Fibroblast of lung (primary cell): ENCODE measurements at places on chromosomes 1 and 21. TPM values are rescaled to one million over a fixed set of nuclear protein-coding genes. Genes with fewer than 3 reads are reported as not detected.

The TUFT1 gene
- 6.9 and 18.2 TPM in 2 replicates for total RNA-seq

The OR6N1 gene
- total RNA-seq = not detected in 2 replicates

The ACKR1 gene
- not detected in 2 replicates for total RNA-seq

The ARHGAP30 gene
- not detected in 2 replicates for total RNA-seq

The KRTAP12-2 gene
- not detected in 2 replicates for total RNA-seq

The PRDM16 gene
- total RNA-seq = 1.3 and 1.8 TPM in 2 replicates

The AGMAT gene
- total RNA-seq = 1.0 and 1.2 TPM in 2 replicates

The AIRE gene
- not detected in 2 replicates for total RNA-seq

The SYCP1 gene
- not detected in 2 replicates for total RNA-seq

The USH2A gene
- total RNA-seq = under 0.01 TPM in 2 replicates

The CD53 gene
- total RNA-seq = under 0.01 TPM in 1 of 2 replicates, not detected in the other

The BCL2L15 gene
- total RNA-seq = under 0.01 TPM in 1 of 2 replicates, not detected in the other

The TTC13 gene
- total RNA-seq = 9.0 and 16.2 TPM in 2 replicates

The ZNF684 gene
- total RNA-seq = 4.1 and 4.4 TPM in 2 replicates

- no peak for DNase-seq
These were observed 19.9 kb downstream of the IRF2BP2 start for GRCh38 chr1:234589854-234590620.

DNA sequence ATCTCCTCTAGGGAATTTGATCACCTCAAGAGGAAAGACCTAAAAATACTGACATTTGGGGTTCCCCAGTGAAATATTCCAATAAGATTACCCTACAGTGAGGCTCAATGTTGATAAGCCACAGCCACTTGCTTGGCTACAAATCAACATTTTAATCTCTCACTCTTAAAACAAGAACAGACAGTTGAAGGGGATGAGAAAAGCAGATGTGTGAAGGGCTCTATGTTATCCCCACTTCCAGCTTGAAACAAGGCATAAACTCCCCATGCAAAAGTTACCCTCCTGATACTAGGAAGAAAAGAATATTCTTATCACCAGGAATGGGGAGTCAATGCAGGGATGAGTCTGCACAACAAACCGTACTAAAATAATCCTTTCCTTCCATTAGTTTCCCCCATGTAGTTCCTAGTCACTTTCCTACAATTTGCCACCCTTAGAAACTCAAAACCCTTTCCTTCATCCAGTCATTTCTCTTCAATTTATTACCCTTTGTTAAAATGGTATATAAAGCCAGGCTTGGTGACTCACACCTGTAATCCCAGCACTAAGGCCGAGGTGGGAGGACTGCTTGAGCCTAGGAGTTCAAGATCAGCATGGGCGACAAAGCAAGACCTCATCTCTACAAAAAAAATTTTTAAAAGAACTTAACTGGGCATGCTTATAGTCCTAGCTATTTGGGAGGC is 29.5 kb downstream of the LPGAT1 start:
- DNase-seq = no peak

- DNase-seq = no peak
These were observed 25.0 kb upstream of the SLC2A1 start for GRCh38 chr1:42983693-42984092.

- DNase-seq = peak; percentile 48
These were observed 20.4 kb downstream of the H3-3A start for GRCh38 chr1:226082959-226083301.

- DNase-seq = no peak
These were observed 149.1 kb downstream of the FCRL5 start for GRCh38 chr1:157403203-157403602.

GRCh38 chr1:154151311-154151710 is 3.6 kb downstream of the NUP210L start:
- peak; percentile 74 for DNase-seq

- DNase-seq = no peak
These were observed 67.9 kb downstream of the OLFM3 start for GRCh38 chr1:101928829-101929228.

DNA sequence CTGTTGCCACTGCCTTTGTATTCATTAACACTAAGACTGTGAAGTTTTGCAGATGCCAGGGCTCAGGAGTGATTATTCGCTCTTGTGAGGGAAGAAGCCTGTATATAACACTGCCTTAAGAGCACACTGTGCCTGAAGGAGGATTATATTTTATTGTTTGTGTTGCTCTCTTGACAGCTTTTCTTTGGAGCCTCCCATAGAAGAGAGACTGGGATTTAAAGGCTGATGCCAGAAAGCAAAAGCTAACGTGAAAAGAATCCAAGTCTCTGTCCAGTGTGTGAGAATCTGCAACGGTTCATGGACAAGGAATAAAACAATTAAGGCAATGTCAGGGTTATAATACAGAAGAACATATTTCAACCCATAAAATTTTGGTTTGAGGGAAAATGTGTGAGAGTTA is 316.8 kb downstream of the NFIA start:
- no peak for DNase-seq

- DNase-seq = no peak
These were observed 39.1 kb upstream of the GBP5 start for GRCh38 chr1:89311757-89312156.

DNA sequence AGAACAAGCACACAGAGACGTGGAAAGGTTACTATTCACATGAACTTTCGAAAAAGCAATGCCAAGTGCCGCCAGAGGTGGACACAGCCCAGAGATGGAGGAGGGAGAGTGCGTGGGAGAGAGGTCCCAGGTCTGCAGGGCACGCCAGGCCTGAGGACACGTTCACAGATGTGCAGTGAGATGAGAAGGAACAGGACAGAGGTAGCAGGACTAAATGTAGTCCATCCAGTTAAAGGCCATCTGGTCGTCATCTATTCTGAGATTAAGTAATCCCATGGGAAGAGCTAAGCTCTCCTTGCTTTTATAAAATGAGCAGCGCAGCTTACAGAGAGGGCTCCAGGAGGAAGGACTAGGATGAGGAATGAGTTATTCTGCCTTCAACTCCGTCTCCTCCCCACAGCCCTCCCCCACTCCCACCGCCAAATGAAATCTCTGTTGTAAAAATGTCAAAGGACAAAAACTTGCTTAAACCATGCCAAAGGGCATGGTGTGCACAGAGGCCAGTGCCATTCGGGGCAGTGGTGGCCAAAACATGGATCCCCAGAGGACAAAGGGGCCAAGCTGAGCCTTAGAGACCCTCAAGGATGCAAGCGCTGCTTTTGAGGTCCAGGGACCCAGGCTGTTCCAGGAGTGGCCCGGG is 85.4 kb upstream of the SLC25A33 start:
- DNase-seq = no peak

GRCh38 chr1:32063261-32063681 is 9.5 kb upstream of the TMEM39B start:
- peak; percentile 63 for DNase-seq

DNA sequence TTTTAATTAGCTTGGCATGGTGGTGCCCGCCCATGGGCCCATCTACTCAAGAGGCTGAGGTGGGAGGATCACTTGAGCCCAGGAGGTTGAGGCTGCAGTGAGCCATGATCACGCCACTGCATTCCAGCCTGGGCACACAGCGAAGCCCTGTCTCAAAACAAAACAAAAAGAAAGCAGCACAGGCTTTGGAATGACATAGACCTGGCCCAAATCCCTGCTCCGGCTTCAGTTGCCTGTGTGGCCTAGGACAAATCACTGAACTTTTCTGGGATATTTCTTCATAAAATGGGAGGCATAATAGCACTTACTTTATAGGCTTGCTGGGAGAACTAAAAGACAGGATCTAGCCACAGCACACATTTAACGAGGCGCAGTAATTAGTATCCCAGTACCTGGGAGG is 2.4 kb downstream of the PEAR1 start:
- DNase-seq = peak; percentile 20

- DNase-seq = no peak
These were observed 46.5 kb upstream of the KIF26B start for GRCh38 chr1:245108246-245108645.

GRCh38 chr1:19647643-19648042 is 3.5 kb downstream of the NBL1 start:
- DNase-seq = no peak

GRCh38 chr1:227869851-227870305 is 54.4 kb downstream of the PRSS38 start:
- no peak for DNase-seq

DNA sequence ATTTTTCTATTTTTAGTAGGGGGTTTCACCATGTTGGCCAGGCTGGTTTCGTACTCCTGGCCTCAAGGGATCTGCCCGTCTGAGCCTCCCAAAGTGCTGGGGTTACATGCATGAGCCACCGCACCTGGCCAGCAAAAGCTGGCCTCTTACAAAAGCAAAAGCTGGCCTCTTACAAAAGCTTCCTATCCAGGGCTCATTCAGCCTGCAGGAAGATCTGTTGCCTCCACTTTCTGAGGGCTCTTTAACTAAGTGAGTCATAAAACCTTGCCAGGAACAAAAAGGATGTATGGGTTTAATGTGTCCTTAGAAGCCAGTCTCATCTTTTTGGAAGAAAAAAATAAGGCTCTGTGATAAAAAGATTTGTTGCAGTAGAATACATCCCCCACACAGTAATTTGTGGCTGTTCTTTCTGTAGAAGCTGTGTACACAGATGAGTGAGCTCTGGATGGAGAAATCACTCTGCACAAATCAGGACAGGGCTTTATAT is 15.0 kb downstream of the HTR1D start:
- peak; percentile 71 for DNase-seq

- no peak for DNase-seq
These were observed 1.3 kb downstream of the CLDN19 start for GRCh38 chr1:42738678-42739226.

- DNase-seq = no peak
These were observed 39.4 kb downstream of the RCSD1 start for GRCh38 chr1:167669209-167670124.

DNA sequence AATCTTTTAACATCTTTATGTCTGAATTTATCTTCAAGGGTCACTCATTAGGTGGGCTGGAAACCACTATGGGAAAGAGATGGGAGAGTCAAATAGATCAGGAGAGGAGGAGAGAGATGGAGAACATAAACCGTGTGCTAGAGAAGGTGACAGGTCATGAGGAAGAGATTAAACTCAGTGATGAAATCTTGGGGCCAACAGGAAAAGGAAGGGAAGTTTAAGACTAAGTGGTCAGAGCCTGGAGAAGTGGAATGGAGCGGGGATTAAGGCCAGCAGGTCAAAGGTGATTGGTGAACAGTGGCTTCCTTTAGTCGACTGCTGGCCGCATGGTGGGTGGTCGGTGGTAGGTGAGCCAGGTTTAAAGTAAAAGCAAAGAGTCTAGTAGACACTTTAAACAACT is 169.3 kb upstream of the IVNS1ABP start:
- no peak for DNase-seq

- no peak for DNase-seq
These were observed 82.9 kb downstream of the MDM4 start for GRCh38 chr1:204599098-204599497.

GRCh38 chr1:91596474-91596873 is 95.8 kb downstream of the CDC7 start:
- peak; percentile 61 for DNase-seq

DNA sequence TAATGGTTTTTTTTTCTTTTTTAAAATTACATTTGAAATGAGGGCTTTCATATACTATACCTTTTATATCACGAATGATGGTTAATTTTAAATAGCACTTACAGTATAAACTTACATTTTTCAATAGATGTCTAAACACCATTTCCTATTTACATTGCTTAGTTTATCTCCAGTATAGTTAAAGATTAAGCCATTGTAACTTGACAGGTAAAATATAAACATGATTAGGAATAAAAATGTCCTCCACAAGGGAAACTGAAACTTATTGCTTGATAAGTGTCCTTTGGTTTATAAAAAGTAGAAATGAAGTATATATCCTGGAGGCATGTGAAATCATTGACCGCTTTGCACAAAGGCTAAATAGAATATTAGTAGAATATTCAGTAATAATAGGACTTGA is 20.2 kb downstream of the CTH start:
- no peak for DNase-seq

GRCh38 chr1:155196103-155196892 is 11.4 kb downstream of the THBS3 start:
- DNase-seq = peak; percentile 23

DNA sequence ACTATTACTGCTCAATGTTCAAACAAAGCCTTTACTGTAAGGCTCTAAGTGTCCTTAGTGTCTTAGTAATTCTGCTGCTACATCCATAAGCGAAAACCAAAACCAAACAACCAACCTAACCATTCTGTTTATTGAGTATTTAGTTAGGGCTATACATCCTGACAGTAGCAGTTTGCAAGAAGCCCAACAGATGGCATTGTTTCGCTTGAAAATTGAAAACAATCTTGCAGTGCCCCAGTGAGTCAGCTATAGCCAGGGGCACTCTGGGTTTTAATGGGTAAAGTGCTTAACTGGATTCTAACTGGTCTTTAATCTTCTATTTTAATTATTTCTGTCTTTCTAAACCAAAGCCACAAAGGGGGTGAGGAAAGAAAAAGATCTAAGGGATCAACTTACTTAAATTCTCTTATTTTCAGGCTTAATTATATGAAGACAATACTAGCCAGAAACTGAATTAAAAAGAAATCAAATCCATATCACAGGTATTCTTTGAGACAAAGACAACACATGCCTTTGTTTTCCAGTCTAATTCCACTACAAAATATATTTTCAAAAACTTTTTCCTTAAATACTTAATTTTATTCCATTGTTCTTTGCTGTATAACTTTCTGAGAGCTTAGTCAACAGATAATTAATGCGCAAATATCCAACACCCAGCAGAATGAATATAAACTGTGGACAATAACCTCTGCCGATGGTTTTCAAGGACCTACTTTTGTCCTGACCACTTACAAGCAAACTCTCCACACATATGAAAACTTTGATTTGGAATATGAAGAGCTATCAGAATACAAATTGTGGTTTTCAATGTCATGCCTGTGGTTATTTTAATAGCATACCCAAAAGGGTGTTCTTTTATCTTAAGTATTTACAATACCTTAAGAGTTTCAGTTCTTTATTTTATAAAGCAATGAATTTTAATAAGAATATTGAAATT is 15.2 kb downstream of the POGZ start:
- peak; percentile 70 for DNase-seq
